ENCODE measurements at places on chromosomes 12 and 14.

DNA sequence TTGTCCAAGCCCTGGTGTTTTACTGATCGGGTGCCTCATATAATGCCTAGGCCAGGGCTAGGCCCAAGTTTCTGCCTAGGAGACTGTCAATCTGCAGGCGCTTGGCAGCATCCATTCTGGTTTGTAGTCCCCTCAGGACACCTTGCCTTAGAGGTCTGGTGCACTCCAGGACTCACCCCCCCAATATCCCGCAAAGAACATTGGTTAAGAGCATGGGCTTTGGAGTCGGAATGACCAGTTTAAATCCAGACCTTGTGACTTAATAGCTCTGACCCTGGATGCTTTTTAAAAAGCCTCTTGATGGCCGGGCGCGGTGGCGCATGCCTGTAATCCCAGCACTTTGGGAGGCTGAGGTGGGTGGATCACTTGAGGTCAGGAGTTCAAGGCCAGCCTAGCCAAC lies 60.0 kb downstream of the GALNT16 start:
- no peak for DNase-seq

- no peak for DNase-seq
These were observed 53.1 kb downstream of the KCNA1 start for GRCh38 chr12:4962539-4963486.

GRCh38 chr12:2834581-2835491 lies at the start of gene NRIP2:
Gene NRIP2, minus strand, starts transcription at chr12:2835035. Its CDS starts 52 bp downstream, at chr12:2834983.
- DNase-seq: peak; percentile 71

DNA sequence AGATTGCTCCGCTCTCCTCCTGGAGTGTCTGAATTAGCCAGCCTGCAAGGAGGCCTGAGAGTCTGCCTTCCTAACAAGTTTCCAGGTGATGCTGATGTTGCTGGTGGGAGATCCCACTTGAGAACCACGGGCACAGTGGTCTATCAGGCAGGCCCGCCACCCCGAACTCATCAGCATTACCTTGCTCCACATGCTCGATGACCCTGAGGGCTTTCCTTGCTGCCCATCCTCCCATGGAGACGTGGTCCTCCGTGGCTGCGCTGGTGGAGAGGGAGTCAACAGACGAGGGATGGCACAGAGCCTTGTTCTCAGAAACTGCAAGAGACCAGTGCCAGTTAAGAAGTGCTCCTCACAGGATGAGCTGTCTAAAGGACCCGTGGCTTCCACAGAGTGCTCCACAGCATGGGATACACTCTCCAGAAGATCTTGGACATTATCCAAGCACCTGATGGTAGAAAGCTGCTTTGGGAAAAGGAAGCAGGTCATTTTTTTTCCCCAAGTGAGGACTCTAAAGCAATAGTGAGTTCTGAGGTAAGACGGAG lies 18.3 kb downstream of the HAL start:
- peak; percentile 66 for DNase-seq
